ENCODE measurements at places on chromosomes 1 and 21. TPM values are rescaled to one million over a fixed set of nuclear protein-coding genes. Genes with fewer than 3 reads are reported as not detected.

Gene CD244
- total RNA-seq: 0.63 TPM

Gene TMEM240
- 1.4 TPM for total RNA-seq

Gene LAPTM5
- total RNA-seq: 14.4 TPM

Gene UTS2
- not detected for total RNA-seq

Gene KCNH1
- total RNA-seq: 0.21 TPM

Gene PCP4L1
- not detected for total RNA-seq
